HTR-8/SVneo (cell line): ENCODE measurements at places on chromosomes 4 and X.

DNA sequence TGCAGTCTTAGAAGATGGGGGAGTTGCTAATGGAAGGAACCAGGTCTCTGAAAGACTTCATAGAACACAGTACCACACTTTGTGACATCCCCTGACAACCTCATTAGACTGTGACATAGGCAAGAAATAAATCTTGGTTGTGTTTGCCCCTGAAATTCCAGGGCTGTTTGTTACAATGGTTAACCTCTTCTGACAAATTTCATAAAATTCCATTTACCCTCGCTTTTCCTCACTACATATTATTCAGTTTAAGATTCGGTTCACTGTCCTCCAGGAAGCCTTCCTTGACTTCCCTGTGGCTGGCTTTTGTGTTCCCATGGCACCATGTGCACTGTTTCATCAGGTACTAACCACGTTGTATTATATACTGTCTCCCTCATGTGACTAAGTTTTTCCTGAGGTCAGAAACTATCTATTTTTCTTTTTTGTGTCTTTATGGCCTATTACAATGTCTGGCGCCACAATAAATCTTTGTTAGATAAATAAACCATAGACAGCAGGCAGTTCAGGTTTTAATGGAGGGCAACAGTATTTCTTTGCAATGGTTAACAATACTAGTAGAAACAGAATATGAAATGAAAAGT lies 54.2 kb downstream of the ATXN3L start:
- no peak for DNase-seq

GRCh38 chr4:168610911-168611530 lies 114.2 kb downstream of the PALLD start:
- no peak for DNase-seq

DNA sequence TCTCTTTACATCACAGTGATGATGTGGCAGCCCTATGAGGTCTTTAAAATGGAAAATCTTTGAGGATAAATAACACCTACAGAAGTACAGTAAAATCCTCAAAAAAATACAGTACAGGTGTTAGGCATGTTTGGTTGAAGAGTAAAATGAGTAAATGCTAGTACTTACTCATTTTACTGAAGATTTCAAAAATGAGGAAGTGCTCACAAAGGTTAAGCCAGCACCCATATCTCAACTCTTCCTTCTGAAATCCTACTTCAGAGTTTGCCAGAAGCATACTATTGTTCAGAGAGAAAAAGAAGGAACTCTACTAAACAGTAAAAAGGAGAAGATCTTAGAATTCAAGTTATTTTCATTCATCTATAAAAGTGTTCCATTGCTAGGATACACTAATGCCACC lies 130.9 kb downstream of the CBR4 start:
- no peak for DNase-seq

- no peak for DNase-seq
Observed at GRCh38 chr4:152992027-152992426, 55.9 kb downstream of the FHDC1 start.

- no peak for DNase-seq
Observed at GRCh38 chr4:86484241-86484640, 109.9 kb upstream of the PTPN13 start.
